ENCODE measurements at places on chromosomes 3 and 15.

GRCh38 chr15:72511536-72511935 is 37.4 kb downstream of the ARIH1 start:
- DNase-seq: no peak

GRCh38 chr15:77863491-77864105 is 213.9 kb downstream of the TBC1D2B start:
- DNase-seq: no peak

DNA sequence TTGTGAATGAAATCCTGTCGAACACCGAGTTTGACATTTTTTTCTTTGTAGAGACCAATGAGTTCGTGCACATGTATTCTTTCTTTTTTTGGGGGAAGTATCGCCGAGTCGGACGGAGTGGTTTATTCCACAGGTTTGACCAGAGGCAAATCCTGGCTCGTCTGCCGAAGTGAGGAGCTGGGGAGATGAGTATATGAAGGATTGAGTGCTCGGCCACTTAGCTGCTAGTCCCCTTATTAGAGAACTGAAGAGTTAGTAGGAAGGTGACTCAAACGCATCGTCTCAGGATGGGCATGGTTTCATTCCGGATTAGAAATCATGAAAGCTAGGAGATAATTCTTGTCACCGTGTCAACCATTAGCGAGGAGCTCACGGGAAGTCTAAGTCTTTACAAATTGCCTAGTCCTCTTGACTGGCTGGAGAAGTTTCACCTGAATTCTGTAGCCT is 154.7 kb upstream of the GOLIM4 start:
- no peak for DNase-seq

- DNase-seq: no peak
These were observed 395.5 kb downstream of the FGF12 start for GRCh38 chr3:192331749-192332385.

DNA sequence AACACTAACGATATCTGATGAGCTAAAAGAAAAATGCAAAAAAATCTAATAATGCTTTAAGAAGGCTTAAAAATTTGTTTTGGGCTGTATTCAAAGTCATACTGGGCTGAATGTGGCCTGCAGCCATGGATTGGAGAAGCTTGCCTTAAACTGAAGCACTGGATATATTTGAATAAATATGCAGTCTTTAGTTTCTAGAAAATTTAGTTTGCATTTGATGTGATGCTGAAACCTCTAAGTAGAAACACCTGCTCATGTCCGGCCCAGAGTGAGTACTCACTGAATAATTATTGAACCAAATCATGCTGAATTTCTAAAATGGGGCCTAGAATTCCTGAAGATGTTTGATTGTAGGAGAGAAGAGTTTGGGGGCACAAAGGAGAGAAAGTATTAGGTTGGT is 43.9 kb downstream of the ABHD5 start:
- no peak for DNase-seq

- DNase-seq: no peak
These were observed 69.9 kb downstream of the FILIP1L start for GRCh38 chr3:100044369-100044768.

DNA sequence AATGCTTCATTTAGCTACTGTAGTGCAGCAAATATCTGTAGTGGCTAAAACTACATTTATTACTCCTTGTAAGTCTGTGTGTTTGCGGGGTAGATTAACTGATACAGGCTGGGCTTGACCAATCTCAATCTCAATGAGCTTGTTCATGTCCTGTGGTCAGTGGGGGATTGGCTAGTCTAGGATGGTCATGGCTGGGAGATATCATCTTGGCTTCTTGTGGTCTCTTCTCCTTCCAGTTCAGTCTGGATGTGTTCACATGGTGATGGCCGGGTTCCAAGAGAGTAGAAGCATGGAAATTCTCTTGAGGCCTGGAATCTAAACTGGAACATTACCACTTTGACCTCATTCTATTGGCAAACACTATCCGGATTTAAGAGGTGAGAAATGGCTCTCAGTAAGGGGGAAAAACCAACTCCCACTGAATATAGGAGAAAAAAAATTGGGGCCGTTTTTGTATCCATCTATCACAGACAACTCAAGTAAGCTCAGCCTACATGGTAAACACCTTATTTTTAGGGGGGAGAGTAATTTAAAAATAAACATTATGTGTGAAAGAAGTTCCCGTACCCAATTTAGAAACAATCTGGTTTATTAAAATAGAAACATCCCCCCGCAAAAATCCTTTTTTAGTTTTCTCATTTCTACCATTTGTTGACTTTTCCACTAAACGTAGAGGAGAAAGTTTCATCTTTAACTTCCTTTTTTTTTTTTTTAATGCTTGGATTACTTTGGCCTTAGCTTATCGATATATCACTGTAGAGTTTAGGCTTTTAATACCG is 284.9 kb upstream of the TBC1D5 start:
- DNase-seq: no peak

GRCh38 chr15:36334059-36334458 is 245.4 kb upstream of the CDIN1 start:
- no peak for DNase-seq

DNA sequence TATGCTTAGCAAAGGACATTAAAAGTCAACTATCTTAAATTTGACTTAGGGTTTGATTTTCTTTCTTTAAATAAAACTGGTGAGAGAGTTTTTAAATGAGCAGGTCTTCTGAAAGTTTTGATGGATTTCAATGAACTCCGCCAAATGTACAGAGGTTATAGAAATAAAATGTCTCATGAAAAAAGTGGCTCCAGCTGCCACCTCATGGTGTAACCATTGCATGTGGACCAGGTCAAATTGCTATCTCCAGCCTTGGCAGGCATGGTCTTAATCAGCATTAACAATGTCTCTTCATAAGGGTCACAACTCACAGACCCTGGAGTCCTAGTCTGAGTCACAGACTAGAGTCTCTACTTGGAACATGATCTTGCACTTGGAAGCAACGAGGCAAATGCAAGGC is 182.3 kb downstream of the ADAMTS17 start:
- no peak for DNase-seq

DNA sequence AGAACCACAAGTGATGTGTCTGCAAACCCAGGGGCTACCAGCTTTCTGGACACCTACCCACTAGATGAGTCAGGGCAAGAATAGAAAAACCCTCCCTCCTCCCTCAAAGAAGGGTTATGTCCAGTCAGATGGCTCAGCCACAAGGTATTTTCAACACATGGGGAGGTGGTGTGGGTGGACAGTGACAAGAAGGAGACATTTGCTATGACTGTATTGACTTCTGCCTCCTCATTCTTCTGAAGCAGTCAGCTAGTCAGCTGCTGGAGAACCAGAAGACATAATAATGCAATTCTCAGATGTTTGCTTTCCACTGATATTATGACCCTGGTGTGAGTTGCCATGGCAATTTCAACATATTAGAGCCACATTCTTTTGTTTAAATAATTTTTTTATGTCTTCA is 66.7 kb upstream of the GOLGA8B start:
- DNase-seq: no peak

DNA sequence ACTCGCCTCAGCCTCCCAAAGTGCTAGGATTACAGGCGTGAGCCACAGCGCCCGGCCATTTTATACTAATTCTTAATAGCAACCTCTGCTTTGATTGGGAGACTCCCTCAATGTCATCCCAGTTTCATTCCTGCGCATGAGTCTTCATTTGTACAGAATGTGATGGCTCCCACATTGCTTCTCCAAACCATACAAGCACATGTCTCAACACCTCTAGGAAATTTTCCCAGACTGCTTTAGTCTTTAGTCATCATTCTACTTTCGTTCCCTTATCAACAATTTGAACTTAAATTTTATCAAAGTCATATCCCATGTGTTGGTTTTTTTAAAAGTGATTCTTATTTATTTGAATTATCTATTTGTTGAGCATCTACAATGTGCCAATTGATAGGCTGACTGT is 58.1 kb downstream of the SNX4 start:
- no peak for DNase-seq

DNA sequence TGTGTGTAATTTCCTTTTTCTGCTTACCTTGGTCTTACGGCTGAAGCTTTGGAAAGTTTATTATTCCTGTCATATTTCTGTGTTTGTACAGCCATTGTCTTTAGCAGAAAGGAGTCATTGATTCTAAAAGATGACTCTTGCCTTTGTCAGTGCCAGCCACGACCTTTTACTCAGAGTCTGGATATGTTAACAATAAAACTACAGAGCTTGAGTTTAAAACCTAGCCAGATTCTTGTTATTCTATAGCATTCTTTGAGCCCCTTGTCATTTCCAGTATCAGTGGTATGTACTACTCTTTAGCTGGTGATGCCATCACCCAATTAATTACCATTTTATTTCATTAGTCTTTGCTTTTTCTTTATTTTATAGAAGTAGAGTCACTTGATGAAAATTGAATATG is 142.4 kb downstream of the TCF12 start:
- no peak for DNase-seq

DNA sequence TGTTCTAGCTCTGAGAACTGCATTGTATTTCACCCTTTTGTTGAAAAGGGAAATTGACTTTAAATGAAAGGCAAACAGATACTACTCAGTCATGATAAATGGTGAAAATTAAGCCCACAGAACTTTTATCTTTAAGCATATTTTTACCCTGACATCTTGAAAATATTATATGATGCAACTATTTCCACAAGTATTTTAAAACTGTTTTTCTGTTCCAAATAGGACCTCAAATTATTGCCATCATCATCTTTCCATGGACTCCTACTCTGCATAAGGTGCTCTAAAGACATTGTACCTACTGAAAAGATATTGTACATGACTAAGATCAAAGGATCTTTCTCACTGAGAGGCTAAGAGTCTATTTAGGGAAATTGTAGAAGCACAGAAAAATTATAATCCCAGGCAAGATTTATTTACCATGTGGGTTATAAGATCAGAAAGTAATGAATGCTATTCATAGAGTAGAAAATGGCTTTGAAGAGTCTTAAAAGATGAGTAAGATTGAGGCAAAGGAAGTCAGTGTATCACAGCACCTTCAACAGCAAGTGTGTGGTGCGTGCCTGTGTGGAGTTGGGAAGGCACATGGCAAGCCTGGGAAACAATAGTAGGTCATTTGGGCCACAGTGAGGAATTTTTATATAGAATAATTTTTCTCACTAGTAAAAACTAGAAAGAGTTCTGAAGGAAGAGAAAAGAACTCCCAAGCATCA is 68.8 kb downstream of the VGLL3 start:
- DNase-seq: no peak

- no peak for DNase-seq
These were observed 104.6 kb downstream of the PTPRG start for GRCh38 chr3:61665987-61666386.

GRCh38 chr3:89375451-89375850 is 268.0 kb downstream of the EPHA3 start:
- DNase-seq: no peak

DNA sequence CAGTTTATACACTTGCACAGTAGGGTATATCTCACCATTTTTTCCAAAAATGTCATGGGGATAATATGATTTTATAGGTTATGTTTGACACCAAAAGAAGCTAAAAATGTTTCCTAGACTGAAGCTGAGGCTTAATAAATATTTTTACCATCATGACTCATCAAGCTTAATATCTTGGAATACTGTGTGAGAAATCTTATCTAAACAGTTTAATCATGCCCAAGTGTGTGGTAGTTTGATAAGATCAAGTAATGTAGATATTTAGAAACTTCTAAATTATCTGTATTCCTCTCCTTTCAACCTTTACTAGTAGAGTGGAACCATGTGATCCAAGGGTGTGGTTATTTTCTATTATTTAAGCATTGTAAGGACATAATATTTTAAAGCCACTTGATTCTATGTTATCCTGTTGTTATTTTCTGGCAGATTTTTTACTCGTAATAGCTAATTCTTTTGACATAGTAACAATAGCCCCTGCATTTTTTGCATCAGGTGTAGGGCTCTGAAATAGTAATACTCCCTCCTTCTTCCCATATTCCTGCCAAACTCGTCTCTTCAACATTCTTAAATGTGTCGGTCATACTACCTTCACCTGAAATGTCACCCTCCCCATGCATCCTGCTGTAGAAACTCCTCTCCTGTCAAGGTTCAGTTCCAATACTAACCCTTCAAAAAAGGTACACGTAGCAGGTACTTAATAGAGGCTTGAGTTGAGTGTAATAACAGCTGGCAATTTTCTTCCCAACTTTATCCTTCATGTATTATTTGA is 729.6 kb downstream of the NLGN1 start:
- no peak for DNase-seq

DNA sequence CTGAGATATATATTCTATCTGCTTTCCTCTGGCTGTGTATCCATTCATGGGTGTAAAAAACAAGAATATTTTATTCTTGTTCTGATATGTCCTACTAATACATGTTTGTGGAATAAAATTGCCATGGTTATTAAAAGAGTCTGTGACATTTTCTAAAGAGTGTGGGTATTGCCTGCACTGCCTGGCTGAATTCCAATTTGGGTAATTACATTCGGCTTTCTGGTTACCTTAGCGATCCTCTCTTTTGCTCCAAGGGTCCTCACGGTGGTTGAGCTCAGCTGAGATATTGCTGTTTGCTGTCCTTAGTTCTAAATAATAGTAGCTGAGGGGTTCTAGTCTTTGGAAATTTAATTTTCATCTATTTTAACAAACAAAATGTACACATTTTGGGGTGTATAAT is 301.4 kb upstream of the DNAJC19 start:
- DNase-seq: no peak

GRCh38 chr3:101994386-101994785 is 145.1 kb downstream of the NFKBIZ start:
- DNase-seq: no peak

DNA sequence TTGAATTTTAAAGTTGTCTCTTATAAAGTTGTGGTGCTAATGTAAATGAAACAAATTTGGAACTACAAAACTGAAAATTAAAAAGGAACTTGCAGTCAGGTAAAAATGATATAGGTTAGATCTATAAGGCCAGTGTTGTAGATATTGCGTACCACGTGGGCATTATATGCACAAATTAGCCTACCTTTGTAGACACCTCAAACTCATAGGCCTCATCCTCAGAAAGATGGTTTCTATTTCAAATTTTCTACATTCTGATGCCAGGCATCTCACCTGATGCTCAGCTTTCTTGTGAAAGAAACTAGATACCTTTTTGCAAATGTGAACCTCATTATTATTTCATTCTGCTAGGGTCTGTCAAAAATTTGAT is 25.6 kb downstream of the TMEM207 start:
- no peak for DNase-seq

DNA sequence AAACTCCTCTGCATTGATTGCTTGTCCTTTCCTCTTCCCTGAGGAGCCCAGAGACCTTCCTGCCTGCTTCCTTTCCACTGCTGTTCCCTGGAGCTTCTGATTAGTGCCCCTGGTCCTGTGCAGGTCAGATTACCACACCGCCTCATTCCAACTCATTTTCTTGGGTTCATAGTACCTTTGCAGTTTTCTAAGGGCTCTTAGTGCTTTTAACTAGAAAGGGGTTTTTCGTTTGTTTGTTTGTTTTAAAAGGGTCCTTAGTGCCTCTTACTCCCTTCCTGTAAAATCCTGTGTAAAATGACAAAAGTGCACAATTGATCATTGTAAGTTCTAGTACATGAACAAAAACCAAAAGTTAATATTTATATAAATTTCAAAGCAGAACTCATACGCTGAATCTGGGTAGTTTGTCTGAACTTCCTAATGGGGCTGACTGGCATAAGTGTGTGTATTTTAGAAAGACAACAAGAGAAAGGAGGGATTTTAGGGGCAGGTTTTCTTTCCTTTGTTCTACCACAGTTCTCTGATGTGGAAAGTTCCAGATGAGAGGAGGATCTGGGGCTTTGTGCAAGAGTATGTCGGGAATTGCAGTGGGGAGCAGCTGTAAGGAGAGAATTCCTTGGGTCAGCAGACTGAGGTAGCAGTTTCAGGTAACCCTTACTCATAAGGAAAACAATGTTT is 30.6 kb downstream of the SNRK start:
- DNase-seq: no peak

- no peak for DNase-seq
These were observed 3.6 kb downstream of the RPS17 start for GRCh38 chr15:82536409-82537350.
